ENCODE measurements at places on chromosomes 7 and 10.
A peak's percentile ranks its signal among the peaks of the same experiment; 100 is the strongest.

DNA sequence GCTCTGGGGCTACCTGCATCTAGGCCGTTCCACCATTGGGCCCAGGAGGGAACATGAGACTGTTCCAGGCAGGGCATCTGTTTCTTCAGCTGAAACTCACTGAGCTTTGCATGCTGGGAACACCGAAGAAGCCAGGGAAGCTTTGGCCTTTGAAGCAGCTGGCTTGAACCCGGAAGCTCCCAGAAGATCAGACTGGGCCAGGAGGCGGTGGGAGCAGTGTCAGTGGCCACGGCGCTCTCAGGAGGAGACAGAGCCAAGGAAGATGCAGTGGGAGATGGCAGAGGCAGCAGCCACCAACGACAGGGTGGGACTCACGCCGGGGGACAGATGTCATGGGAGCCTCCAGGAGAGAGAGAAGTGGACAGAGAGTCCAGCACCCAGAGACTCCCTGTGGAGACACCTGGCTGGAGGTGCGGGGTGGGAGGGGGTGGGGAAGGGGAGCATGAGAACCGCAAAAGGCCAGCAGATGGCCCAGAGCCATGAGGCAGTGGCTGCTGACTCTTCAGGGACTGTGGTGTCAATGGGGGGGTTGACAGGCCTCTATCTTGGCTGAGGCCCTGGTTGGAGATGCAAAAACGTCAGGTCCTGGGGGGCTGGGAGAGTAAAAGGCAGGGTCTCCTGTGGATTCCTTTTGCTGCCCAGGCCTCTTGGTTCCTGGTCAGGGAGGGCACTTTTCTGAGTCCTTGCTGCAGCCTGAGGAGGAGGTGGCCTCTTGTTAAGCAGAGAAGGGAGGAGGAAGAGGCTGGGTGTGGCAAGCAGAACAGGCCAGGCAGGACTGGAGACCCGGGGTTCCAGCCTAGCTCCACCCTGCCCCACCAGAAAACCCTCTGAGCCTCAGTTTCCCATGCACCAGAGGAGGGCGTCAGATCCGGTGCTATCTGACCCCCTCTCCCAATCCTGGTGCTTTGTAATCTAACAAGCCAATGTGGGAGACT is 6.3 kb upstream of the AQP1 start:
- no peak for DNase-seq

- no peak for DNase-seq
Observed at GRCh38 chr7:69619635-69620034, 21.4 kb downstream of the AUTS2 start.

DNA sequence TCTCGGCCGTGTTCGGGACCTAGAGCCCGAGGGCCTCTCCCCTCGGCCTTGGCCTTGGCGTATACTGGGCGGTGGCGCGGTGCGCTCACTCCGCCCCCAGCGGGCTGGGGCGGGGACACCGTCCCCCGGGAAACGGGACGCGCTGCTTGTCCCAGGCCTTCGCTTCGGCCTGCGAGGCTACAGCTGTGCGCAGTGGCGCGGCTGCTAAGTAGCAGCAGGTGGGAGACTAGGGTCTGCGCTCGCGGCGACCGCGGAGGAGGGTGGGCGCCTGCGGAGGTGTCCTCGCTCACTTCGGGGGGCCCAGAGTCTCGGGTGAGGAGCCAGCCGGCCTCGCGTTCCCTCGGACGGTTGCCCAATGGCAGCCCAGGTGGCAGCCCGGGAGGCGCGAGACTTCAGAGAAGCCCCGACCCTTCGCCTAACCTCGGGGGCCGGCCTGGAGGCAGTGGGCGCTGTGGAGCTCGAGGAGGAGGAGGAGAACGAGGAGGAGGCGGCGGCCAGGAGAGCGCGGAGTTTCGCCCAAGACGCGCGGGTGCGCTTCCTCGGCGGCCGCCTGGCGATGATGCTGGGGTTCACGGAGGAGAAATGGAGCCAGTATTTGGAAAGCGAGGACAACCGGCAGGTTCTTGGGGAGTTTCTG is at the start of gene DNAH11:
DNAH11 (plus strand) TSS at position 149 of the 637 bp plus-strand sequence; CDS start at position 356, 207 bp downstream.
- DNase-seq: peak; percentile 56

DNA sequence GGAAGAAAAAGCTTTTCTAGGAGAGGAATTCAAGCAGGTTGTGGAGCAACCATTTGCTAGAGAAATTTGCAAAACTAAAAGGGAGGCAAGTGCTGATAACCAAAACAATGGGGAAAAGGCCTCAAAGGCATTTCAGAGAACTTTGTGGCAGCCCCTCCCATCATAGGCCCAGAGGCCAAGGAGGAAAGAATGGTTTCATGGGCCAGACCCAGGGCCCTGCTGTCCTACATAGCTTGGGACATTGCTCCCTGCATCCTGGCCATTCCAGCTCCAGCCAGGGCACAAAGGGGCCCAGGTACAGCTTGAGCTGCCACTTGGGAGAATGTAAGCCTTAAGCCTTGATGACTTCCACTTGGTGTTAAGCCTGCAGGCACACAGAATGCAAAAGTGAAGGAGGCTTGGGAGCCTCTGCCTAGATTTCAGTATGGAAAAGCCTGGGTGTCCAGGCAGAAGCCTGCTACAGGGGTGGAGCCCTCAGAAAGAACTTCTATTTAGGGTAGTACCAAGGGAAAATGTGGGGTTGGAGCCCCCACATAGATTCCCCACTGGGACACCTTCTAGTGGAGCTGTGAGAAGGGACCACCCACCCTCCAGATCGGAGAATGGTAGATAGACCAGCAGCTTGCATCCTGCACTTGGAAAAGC is 91.2 kb downstream of the RALA start:
- no peak for DNase-seq

DNA sequence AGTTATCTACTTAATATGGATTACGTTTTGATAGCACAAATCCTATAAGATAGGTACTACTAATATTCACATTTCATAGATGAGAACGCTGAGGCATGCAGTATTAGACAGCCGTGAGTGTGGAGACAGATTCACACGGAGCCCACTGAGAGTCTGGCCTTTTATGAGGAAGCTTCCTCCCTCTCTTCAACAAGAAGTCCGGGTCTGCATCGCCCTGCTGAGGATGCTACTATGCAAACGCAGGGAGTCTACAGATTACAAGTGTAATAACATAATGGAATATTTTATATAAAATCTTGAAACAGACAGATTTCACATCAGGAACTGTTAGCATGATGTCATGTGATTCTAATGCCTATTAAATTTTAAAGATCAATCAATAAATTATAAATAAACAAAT is 255.9 kb upstream of the GLI3 start:
- no peak for DNase-seq

DNA sequence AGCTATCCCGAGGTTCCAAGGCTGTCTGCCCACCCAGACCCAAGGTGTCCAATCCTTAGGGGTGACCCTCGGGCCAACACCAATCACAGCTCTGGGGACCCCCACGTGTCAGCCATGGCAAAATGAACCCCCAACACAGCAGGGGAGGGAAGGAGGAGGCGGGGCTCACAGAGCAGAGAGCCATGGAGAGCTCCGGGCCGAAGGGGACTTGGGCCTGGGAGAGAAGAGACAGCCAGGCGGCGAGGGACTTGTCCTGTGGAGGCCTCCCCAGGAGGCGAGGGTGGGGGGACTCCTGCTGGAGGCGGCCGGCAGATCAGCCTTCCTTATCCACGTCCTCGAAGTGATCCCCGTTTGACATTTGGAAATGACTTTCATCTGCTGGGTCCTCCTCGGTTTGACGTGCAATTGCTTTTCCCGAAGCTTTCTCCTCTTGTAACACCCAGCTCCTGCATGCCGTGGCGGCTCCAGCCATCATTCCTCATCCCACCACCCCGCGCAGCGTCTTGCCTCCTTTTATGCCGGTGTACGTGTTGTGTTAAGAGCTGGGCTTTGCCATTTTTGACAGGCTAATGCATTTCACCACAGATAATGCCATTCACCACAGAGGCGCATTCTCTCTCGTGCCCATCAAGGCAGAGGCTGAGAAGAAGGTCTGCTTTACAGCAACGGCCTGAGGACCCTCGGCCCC is 337.4 kb downstream of the DNAJB6 start:
- DNase-seq: no peak

Data from NCI-H748 treated with DMSO at 0.1 percent for 48 hours (cell line).